Eye (tissue), 1 donor: ENCODE measurements at places on chromosomes 6 and 20.

DNA sequence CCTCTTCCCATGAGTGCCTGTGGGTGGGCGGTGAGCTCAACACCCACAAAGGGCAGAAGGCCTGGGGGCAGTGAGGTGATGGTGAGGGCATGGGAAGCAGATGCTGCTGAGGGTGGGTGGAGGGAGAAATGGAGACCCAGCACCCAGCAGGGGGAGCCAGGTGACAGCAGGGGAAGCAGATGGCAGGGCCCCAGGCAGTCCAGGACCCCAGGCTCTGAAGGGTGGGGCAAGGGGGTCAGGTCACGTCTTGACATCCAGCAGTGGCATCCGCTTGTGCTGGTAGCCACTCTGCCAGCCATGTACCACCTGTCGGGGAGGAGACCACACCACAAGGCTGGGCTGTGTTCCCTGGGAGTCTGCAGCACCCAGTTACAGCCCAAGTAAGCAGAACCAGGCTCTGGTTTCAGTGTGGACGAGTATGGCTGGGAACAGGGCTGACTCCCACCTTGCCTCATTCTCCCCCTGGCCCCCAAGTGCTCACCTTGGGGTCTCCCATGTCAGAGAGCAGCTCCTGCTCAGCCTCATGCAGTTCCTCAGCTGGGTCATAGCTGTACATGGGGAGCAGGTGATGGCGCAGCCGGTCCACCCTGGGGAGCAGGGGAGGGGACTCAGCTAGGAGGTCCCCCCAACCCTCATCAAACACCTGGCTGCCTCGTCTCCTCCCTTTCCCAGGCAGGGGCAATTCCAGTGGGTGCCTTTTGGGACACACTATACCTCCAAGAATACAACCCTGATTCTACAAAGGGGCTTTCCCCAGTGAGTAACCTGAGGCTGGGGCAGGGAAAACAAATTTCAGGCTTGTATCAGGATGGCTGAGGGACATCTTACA is 2.0 kb downstream of the SMIM29 start:
- DNase-seq: peak; percentile 57

DNA sequence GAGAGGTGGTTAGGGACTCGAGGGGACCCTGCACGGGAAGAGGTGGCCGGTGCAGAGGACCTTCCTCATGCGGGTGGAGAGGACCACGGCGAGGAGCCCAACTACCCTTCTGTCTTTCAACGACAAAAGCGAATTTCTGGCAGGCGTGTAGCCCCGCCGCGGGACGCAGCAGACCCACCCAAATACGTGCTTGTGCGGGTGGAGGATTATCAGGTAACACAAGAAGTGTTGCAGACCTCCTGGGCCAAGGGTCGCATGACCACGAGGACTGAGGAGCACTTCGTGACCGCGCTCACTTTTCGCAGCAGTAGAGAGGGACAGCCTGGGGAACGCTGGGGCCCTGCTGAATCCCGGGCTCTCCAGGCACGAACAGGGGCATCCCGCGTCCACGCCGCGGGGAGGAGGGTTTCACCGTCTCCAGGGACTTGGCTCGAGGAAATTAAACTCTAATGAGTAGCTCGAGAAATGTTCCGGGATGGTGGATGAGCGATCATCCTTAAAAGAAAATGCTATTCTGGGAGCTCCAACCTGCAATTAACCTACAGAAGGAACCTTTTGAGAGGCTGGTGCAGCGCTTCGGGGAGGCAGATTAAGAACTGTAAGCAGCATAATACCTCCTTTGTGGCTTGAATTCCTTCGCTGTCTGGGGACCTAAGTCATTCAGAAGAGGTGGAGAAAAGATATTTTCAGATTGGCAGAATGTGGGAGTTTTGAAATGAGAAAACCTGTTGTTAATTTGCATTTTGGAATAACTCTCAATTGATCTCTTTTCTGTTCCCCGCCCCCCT is 804 bp downstream of the C6orf141 start:
- peak; percentile 67 for DNase-seq

DNA sequence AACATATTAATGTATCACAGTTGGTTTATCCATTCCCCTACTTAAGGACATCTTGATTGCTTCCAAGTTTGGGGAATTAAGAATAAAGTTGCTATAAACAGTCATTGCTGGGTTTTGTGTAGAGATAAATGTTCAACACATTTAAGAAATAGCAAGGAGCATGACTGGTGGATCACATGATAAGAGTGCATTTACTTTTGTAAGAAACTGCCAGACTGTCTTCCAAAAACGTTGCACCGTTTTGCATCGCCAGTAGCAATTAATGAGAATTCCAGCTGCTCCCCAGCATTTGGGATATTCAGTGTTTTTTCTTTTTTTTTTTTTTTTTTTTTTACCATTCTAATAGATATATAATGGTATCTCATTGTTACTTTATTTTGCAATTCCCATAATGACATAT is 695.7 kb upstream of the GJE1 start:
- no peak for DNase-seq

- DNase-seq: no peak
These were observed 17.6 kb upstream of the FUCA2 start for GRCh38 chr6:143529095-143529494.

DNA sequence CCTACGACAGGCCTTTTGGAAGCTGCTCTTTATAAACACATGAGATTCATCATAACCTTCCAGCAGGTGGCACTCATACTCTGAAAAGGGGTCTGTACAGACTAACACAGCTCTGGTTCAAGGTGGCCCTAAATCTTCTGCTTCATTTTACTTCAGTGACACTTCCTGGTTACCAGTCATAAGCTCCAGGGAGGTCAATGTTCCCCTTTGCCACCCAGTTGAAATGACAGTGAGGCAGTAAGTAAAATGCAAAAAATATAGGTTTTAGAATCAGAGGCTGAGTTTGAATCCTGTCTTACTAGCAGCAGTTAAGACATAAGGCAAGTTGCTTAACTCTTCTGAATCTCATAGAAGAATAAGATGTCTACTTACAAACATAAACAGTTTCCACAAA is 132.8 kb downstream of the CDK19 start:
- peak; percentile 89 for DNase-seq

DNA sequence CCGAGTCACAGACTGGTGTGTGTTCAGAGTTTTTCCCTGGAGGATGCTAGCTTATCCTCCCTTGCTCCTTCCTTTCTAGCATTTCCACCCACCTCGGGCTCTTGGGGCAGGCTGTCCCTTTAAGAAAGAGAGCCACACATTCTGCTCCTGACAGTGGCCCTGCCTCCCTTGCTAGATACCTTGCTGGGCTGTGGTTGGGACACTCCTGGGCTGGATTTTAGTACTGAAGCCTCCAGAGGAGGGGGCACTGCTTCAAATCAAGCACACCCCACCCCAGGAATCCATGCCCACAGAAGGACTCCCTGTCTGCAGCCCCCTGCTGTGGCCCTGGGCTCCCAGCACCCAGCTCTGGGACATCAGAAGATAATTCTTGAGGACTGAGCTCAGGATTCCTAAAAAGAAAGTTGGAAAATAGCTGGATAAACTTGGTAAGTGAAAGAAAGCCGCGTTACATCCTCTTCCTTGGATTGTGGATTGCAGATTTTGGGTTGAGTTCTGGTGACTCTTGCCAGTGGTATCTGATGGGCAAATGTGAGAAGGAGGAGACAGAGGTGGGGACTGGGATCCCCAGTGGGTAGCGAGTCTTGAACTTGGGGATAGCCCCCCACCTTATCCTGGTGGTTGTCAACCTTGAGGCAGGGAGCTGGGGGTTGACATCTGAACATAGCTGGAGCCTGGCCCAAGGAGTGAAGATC is 29.0 kb downstream of the DAAM2 start:
- DNase-seq: no peak

GRCh38 chr6:161162722-161163121 is 111.1 kb downstream of the AGPAT4 start:
- no peak for DNase-seq

- DNase-seq: no peak
These were observed 7.1 kb upstream of the FRMD1 start for GRCh38 chr6:168086066-168086465.

DNA sequence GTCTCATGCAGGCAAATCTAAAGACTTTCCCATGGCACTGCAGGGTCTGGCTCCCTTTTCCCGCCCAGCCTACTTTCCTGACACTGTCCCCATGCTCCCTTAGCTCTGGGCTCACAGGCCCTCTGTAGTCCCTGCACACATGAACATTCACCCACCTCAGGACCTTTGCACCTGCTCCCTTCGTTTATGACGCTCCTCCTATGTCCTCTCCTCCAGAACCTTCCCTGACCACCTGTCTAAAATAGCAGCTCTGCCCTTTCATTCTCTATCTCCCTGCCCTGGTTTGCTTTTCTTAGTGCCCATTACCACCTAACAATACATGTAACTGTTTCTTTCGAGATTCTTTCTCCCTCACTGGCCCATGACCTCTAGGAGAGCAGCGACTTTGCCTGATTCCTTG is 22.3 kb downstream of the HM13 start:
- no peak for DNase-seq

DNA sequence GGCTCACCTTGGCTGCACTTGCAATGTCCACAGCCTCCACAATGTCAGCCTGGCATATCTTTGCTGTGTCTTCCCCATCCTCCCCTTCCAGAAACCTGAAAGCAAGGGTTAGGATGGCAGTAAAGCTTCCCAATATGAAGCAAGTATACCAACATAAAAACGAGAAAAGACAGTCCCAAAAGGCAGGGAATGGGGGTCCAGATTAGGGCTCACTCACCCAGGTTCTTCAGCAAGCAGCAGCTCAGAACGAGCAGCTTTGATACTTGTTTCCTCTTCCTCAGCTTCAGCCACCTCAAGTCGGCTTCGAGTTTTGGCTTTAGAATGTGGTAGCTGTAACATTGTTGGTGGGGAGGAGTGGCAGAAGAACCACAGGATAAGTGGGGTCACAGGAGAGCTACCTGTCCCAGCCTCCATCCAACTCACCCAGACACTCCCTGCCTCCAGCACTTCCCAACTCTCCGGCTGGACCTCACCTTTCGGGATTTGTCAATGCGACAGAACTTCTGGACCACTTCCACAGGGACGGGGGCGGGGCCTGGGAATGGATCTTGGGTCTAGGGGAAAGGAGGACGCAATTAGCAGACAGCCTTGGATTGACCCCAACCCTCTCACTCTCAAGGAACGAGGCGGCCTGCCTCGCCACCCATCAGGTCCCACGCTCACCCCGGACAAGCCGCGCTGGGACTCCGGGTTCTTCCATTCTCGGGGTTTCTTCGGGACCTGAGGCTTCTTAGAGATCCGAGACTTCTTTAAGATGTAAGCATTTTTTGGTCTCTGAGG is 708 bp downstream of the WDR46 start:
- DNase-seq: no peak

DNA sequence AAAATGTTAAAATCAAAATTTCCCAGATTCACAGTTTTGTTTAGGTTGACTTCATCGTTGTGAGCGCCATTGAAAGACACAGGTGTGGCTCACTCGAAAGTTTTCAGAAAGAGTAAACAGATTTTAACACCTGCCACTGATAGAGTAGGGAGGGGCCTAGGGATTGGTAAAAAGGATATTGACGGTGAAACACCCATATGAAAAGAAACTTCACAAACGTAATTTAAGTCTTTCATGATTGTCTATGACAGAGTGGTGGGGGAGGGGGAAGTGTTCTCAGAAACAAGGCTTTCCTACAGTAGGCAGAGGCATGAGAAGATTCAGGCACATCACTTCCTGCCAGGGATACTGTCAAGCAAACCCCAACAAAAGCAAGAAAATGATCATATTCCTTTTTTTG is 101.4 kb downstream of the PERP start:
- no peak for DNase-seq

DNA sequence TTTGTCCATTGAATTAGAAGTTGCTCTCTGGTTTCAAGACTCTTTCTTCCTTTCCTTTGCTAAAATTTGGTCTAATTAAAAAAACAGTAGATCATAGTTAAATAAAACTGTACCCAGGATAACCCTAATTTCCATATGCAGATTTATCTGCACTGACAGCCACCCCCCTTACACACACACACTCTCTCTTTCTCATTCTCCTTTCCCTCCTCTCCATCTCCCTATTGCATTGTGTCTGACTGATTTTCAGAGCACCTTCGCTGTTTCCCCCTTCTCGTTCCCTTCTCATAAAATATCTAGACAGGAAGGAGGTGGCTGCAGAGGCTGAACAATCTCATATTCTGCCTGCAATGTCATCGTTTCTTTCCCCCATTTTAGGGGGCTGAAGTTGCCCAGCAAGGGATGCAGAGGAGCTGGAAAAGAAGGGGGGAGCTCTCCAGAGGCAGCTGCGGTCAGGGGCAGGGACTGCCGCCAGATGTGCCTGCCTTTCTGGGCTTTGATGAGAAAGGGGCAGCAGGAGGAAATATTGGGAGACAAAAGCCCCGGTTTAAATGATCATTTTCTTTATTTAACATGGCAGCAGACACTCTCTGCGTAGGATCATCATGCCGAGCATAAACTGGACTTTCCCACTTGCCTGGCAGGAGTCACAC is 22.5 kb upstream of the MMS22L start:
- peak; percentile 25 for DNase-seq

GRCh38 chr6:63303476-63303875 is 16.3 kb downstream of the LGSN start:
- no peak for DNase-seq

DNA sequence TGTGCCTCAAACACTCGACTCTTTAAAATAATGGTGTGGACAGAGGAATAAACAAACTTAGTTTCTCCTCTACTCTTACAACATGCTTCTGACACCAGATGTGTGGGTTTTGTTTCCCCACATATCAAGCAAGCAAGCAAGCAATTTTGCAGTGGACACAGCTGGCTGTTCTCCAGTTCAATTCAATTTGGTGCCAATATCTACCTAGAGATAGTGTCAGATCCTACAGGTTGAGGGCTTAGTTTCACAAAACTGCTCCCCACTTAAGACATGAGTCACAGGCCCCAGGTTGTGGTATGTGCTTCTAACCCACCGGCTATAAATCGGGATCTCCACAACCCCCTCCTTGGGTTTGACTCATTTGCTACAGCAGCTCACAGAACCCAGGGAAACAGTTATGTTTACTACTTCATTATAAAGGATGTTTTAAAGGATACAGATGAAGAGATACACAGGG is 131.4 kb upstream of the TRAF3IP2 start:
- DNase-seq: no peak

DNA sequence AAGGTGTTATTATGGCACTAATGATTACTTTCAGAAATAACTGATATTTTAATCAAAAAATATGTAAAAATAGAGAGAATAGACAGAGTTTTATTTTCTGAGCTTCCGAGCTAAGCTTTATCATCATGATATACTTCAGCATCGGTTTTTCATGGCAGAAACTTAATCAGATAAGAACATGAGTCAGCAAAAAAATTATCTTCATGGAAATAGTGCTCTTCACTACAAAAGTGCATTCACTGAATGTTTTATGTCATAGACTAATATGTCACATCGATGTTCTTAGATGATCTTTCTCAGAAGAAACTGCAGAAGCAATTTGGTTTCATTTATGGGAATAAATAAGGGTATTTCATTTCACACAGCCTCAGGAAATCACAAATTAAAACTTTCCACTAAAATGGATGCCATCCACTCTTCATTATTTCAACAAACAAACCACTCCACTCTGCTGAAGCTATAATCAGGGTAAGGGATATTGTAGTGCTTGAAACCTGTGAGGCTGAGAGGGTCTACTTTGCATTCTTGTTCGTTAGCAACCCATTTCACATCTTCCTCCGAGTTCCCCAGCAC is 10.2 kb upstream of the MAP3K7 start:
- no peak for DNase-seq

- DNase-seq: peak; percentile 55
These were observed 32.8 kb downstream of the TNXB start for GRCh38 chr6:32076321-32076809.
